T1000 (cell line): ENCODE measurements at places on chromosomes 11 and 22.

GRCh38 chr22:20262582-20263147 is 5.5 kb downstream of the RTN4R start:
- no peak for DNase-seq

DNA sequence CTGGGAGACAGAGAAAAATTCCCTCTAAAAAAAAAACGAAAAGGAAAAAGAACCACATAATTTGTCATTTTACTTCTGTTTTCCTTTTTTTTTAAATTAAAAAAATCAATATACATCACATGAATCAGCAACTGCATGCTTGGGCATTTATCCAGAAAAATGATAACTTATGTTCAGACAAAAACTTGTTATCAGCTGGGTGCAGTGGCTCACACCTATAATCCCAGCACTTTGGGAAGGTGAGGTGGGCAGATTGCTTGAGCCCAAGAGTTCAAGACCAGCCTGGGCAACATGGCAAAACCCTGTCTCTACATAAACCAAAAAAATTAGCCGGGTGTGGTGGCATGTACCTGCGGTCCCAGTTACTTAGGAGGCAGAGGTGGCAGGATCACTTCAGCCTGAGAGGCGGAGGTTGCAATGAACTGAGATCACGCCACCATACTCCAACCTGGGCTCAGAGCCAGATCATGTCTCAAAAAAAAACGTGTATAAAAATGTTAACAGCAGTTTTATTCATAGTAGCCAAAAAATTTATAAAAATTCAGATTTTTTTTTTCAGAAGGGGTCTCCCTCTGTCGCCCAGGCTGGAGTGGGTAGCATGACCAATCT is 28.5 kb downstream of the AMBRA1 start:
- DNase-seq = no peak

DNA sequence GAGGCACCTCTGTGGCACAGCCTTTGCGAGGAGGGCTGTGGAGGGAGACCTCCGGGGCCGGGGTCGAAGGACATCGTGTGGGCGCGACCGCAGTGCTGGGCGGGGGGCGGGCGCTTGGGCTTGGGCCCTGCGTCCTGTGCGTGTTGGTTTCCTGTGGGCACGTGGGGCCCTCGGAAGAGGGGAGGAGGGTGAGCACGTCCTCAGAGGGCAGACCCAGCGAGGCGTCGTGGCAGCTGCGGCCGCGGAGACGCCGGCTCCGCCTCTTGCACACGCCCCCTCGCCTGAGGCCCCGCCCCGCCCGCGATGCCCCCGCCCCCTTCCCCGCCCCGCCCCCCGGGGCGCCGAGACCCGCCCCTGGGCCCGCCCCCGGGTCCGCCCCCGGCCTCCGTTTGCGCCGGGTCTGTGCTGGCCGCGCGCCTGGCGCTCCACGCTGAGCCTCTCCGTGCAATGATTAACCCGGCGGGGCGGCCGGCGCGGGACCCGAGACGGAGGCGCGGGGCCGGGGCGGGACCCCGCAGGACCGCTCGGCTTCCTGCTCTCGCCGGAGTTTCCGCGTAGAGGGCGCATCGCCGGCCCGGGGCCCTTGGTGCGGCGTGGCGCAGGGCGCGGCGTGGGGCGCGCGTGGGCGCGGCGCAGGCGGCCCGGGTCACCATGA is at the start of gene PRR5:
Gene PRR5, plus strand, starts transcription at position 381 of the 655 bp plus-strand sequence. Its CDS starts 271 bp downstream, at position 652.
- DNase-seq = no peak

DNA sequence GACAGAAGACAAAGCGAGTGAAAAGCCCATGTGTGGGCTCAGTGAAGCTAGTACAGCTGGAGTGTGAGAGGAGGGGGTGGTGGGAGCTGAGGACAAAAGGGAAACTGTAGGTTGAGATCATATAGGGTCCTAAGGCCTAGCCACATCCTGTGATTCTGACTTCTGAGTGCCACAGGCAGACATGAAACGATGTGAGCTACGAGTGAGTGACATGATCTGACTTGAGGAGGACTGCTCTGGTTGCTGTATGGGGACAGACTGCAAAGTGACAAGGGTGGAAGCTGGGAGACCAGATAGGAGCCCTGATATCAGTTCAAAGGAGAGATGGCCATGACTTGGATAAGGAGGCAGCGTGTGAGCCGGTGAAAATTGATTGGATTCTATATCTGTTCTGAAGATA is 85.4 kb downstream of the MICAL2 start:
- no peak for DNase-seq

DNA sequence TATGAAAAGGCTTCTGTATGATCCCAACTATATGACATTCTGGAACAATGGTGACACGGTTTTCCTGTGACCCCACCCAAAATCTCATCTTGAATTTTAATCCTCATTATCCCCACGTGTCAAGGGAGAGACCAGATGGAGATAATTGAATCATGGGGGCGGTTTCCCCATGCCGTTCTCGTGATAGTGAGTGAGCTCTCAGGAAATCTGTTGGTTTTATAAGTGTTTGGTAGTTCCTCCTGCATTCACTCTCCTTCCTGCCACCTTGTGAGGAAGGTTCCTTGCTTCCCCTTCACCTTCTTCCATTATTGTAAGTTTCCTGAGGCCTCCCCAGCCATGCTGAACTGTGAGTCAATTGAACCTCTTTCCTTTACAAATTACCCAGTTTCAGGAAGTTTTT is 53.1 kb upstream of the TSPAN18 start:
- no peak for DNase-seq

GRCh38 chr11:86161336-86161735 is 83.2 kb upstream of the EED start:
- no peak for DNase-seq

DNA sequence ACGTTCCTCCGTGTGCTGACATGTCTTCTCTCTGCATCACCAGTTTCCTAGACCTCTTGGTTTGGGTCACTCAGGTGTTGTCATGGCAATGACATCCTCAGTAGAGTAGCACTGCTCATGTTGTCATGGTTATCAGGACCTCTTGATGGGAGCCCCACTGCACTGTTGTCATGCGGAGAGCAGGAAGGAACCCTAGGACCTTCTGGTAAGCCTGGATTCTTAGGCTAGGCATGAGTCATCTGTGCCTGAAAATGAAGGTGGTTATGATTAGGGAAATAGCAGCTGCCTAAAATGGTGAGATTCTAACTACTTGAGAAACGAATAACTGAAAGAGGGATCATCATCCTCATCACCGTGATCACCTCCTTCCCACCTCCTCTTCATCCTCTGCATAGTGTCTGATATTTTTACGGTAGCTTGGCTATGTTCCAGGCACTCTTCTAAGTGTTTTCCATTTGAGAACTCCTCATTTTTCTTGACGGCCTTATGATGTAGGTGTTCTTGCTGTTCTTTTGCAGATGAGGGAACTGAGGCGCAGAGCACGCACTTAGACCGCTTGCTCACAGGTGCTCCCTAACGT is 858.4 kb downstream of the NTM start:
- DNase-seq = no peak

DNA sequence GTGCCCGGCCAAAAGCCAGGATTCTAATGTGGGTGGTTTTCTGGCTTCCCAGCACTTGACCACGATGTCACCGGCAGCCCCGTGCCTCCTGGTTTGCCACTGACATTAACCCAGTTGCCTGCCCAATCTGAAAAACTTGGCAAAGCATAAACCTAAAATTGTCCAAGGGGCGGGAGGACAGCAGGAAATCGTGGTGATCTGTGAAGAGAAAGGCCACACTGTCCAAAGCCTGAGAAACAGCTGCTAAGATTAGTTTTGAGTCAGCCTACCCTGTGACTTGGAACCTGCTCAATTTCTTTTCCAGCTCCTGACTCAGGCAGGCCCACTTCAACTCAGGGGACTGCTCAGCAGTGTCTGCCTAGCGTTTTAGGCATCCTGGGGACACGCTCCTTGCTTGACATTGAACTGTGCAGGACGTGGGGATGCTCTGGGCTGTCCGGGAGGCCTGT is 8.2 kb upstream of the F2 start:
- DNase-seq = peak; percentile 12

DNA sequence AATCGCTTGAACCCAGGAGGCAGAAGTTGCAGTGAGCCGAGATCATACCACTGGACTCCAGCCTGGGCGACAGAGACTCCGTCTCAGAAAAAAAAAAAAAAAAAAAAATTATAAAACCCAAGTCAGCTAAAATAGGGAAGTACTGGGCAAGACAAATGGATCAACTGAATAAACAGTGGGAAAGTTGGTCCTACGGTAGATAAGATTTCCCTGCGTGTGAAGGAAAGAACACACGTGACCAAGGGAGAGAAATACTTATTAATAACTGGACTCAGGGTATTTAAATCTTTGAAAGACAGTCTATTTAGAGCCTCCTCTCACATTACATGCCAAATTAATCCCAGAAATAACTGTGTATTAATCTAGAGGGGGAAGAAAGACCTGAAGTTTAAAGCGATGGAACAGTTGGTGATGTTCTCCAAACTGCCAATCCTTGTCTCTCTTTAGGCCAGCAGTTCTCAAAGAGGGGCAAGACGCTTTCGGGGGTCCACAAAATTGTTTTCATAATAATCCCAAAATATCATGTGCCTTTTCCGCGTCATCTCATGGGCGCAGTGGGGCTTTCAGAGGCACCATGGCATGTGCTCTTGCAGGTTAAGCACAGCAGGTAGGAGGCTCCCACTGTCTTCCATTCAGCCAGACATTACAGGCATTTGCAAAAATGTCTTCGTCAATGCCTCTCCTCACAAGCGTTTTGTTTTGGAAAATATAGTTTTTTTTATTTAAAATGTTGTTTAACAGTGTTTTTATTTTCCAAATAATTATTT is 6.6 kb downstream of the RTL6 start:
- no peak for DNase-seq

GRCh38 chr11:43532041-43532440 is 148.5 kb upstream of the HSD17B12 start:
- DNase-seq = no peak

GRCh38 chr11:134476435-134477021 is 64.5 kb upstream of the B3GAT1 start:
- no peak for DNase-seq

DNA sequence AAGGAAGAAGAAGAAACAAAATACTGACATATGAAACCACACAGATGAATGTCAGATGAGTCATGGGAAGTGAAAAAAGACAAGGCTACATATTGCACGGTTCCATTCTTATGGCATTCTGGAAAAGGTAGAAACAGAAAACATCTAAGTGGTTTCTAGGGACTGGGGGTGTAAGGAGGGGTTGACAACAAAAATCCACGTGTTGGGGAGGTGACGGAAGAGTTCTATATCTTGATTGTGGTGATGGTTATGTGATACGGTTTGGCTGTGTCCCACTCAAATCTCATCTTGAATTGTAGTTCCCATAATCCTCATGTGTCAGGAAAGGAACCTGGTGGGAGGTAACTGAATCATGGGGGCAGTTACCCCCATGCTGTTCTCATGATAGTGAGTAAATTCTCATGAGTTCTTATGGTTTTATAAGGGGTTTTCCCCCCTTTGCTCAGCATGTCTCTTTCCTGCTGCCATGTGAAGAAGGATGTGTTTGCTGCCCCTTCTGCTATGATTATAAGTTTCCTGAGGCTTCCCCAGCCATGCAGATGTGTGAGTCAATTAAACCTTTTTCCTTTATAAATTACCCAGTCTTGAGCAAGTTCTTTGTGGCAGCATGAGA is 6.4 kb upstream of the ARFGAP3 start:
- no peak for DNase-seq

GRCh38 chr11:21543901-21544300 is 649.0 kb upstream of the ANO5 start:
- no peak for DNase-seq

- no peak for DNase-seq
Observed at GRCh38 chr11:113018913-113019312, 57.7 kb downstream of the NCAM1 start.

DNA sequence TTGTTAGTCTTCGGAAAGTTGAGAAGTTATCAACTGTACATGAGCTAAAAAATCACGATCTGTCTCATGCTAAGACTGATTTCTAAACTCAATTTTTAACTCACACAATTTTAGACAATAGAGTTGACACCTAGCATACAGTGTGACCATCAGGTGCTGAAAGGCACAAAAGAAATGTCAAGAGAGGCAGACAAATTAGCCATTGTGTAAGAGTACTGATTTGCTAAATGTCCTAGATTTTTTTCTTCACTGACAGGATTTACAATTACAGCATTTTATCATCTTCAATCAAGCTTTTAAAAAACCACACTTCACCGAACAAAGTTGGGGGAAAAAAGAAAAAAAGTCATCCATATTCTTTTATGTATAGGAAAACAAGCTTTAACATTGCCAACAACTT is 7.0 kb downstream of the LGR4 start:
- no peak for DNase-seq

DNA sequence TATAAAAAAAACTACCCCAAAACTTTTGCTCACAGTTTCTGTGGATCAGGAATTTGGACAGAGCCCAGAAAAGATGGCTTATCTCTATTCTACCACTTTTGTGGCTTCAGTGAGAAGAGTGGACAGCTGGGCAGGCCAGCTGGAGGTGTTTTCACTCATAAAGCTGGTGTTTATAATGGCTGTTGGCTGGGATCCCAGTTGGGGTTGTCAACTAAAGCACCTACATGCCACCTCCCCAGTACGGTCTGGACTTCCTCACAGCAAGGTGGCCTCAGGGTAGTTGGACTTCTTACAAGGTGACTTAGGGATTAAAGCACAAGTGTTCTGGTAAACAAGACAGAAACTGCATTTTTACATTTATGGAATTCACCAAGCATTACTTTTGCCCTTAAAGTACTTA is 171.0 kb downstream of the NELL1 start:
- no peak for DNase-seq

- DNase-seq = no peak
Observed at GRCh38 chr22:40397396-40397795, 27.0 kb downstream of the SGSM3 start.

- no peak for DNase-seq
Observed at GRCh38 chr11:11313426-11313825, 39.6 kb downstream of the CSNK2A3 start.

GRCh38 chr11:63020671-63021291 is 5.1 kb upstream of the SLC22A8 start:
- DNase-seq = no peak

GRCh38 chr22:17920145-17920605 is 104.2 kb downstream of the MICAL3 start:
- DNase-seq = no peak

- no peak for DNase-seq
Observed at GRCh38 chr11:121590772-121591404, 138.1 kb upstream of the SORL1-AS1 start.

- no peak for DNase-seq
Observed at GRCh38 chr11:92384802-92385201, 160.2 kb downstream of the FAT3 start.

DNA sequence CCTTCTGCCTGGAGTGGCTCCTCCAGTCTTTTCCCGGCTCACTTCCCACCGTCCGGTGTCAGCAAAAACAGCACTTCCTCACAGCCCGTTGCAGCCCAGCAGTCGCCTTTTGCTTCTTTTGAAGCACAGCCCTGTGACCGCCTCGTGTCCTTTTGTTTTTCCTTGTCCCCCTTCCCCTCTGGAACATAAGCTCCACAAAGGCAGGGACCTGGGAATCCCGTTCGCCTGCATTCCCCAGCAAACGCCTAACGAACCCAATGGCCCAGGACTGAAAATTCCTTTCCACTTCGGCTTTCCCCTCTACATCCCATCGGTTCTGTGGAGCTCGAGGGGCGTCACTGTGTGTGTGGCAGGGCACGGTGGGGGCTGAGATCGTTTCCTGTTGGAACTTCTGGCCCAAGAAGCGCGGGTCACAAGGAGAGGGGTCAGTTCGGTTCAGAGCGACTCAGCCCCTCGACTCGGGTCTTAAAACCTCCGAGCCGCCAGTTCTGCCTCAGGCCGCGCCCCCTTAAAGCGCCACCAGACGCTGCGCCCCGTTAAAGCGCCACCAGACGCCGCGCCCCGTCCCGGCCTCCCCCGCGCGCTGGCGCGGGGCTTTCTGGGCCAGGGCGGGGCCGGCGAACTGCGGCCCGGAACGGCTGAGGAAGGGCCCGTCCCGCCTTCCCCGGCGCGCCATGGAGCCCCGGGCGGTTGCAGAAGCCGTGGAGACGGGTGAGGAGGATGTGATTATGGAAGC is 841 bp downstream of the RIC8A start:
- peak; percentile 24 for DNase-seq

GRCh38 chr22:22687638-22688500 is 43.5 kb downstream of the GGTLC2 start:
- DNase-seq = no peak
